ENCODE measurements at places on chromosomes 12 and 14.

GRCh38 chr12:44019118-44019517 is 183.2 kb downstream of the TMEM117 start:
- DNase-seq: no peak

DNA sequence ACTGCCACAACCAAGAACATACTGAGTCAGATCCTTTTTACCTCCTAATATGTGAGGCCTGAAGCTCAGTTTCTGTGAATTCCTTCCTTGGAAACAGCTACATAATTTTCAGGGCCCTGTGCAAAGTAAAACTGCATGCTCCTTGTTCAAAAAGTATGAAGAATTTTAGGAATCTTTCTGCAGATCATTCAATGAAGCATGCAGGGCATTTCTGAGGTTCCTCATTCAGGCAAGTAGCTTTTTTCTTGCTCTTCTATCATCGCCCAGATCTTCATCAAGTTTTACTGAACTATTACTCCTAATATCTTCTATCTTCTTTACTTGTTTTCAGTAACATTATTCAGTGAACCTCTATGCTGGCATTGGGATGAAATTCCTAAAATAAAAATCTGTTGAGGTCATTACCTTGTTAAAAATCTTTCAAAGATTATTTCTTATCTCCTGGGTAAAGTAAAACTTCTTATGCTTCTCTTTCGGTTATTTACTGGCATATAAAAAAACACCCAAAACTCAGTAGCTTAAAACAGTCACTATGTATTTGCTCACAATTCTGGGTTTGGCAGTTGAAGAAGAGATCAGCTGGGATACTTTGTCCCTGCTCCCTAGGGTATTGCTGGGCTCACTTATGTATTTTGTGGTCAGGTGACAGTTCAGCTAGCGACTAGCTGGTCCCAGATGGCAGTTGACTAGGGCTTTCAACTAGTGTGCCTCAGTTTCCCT is 42.6 kb upstream of the KRR1 start:
- no peak for DNase-seq

DNA sequence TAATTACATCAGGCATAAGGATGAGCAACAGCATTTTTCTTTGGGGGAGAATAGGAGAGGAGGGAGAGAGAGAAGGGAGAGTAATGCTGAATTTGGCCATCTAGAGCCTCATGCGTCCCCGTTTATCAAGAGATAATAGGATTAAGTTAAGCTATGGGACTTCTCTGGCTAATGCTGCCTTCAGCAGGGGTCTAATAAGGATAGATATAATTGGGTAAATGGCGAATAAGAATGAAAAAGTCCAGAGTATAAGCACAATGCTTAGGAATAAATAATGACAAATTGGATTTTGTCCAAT is 470.0 kb downstream of the EGLN3 start:
- DNase-seq: no peak

DNA sequence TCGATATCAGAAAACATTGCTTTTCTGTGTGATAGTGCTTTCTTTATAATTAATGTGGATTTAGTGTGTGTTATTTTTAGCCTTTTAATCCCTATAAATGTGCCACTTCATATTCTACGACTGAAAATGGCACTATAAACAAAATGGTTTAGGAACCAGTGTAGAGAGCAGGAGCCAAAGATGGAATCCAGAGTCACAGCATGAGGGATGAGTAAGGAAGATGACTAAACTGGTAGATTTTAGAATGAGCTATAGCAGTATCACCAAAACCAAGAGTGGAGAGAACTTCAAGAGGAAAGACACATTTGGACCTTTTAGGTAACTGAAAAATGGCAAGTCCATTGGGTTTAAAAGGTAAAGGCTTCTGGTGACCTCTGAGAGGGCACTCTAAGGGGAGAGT is 887.2 kb downstream of the NRXN3 start:
- no peak for DNase-seq

- no peak for DNase-seq
Observed at GRCh38 chr14:30854492-30854891, 19.9 kb upstream of the COCH start.

- DNase-seq: no peak
Observed at GRCh38 chr14:105445901-105446845, 26.5 kb downstream of the MTA1 start.

DNA sequence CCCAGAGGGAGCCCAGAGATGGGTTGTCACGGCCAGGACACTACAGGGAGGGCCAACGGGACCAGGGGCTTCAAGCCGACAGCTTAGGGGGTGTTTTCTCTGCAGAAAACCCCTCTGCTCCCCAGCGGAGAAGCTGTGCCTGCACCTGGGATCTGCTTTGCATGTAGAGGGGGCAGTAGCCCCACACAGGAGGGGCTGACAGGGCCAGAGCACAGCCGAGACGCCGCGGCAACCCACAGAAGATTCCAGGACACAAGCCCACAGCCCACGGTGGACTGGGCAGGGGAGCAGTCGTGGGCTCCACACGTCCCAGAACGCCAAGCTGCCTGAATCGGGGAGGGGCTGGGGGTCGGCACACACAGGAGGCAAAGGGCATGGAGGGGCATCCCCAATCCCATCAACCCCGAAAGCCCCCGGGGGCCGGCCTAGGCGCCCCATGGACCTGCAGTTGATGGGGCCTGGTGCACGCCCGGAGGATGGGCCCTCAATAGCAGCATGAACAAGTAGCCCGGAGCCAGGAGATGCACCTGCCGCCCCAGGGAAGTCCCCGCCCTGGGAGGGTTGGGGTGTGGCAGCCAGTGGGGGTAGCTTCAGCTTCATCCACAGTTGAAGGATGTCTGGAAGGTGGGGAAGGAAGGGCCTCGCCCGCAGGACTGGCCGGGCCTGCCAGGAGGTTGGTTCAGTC is 30.5 kb upstream of the TMEM179 start:
- DNase-seq: no peak

- DNase-seq: no peak
Observed at GRCh38 chr12:62848418-62848817, 86.5 kb downstream of the PPM1H start.

- no peak for DNase-seq
Observed at GRCh38 chr12:79174626-79175025, 310.1 kb downstream of the SYT1 start.

DNA sequence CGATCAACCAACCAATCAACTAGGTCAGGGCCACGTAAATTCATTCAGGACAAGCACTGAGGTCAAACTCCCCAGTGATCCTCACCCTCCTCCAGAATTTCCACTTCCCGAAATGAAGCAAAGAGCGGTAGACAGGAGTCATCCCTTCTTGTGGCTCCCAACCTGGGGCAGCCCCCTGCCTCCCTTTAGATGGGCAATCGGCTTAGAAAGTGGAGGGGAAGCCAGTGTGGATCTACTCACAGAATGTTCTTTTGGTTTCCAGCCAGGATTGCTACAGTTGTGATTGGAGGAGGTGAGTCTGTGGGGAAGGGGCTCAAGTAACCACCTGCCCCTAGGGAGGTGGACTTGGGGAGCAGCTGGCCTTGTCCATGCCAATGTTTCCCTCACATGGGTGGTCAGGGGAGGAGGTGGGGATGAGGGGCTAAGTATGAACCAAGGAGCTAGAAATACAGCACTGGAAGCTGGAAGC is 4.1 kb downstream of the IFI27 start:
- DNase-seq: no peak

GRCh38 chr14:105180592-105181548 is at the start of gene NUDT14:
Gene NUDT14 (minus strand): TSS chr14:105181312. CDS start chr14:105181209, 103 bp downstream.
- no peak for DNase-seq

- no peak for DNase-seq
Observed at GRCh38 chr12:54355104-54355815, 9.0 kb downstream of the GPR84 start.

- DNase-seq: no peak
Observed at GRCh38 chr12:41530441-41530840, 342.3 kb downstream of the PDZRN4 start.

DNA sequence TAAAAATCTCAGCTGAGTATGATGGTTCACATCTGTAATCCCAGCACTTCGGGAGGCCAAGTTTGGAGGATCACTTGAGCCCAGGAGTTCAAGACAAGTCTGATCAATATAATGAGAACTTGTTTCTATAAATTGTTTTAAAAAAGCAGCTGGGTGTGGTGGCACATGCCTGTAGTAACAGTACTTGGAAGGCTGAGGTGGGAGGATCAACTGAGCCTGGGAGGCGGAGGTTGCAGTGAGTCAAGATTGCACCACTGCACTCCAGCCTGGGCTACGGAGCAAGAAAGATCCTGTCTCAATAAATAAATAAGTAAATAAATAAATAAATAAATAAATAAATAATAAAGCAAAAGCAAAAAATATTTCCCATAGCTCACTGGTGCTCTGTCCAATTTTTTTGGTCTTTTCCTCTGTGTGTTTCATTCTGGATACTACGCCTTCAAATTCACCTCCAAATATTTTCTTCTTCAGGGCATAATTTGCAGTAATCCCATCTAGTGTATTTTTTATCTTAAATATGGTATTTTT is 32.7 kb upstream of the SNX6 start:
- no peak for DNase-seq

DNA sequence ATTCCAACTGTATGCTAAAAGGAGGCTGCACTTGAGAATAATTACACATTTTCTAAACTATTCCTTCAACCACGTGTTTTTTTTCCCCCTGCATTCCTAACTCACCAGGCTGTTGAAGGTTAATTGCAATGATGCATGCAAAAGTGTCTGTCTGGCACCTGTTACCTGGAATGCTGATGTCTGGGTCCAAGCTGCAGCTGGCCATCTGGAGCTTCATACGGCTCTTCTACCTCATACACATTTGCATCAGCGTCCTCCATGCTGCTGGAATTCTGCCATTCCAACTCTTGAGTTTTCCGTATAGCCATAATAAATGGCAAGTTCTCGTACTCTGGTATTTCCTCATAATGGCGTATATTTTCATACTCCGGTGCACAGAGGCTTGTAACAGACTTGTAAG is 8.6 kb downstream of the FGD6 start:
- DNase-seq: no peak

DNA sequence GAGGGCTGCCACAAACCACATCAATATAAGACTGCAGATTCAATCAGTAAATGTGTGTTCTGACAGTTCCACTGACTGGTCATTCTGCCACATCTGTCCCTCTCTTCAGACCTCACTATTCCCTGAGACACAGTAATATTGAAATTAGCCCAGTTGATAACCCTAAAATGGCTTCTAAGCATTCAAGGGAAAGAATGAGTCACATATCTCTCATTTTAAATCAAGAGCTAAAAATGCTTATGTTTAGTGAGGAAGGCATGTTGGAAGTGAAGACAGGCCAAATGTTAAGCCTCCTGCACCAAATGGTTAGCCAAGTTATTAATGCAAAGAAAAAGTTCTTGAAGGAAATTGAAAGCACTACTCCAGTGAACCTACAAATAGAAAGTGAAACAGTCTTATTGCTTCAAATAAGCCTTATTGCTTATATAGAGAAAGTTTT is 24.5 kb upstream of the KIF21A start:
- no peak for DNase-seq

DNA sequence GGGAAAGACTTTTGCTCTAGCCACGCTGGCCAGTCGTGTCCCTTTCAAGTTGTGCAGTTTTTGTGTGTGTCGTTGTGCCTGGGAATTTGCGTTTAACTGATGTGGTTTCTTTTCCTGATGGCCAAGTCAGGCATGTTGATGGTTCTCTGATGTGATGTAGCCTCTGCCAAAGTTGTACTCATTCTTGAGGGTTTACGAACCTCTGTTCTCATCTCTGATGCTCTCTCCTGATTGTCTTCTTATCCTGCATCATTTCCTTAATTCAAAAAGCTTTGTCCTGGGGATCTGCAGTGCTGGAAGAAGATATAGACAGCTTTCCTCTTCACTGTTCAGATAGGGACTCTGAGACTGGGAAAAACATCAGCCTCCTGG is 25.4 kb downstream of the CD9 start:
- DNase-seq: no peak

GRCh38 chr12:39618701-39619100 is 902 bp downstream of the ABCD2 start:
- no peak for DNase-seq

DNA sequence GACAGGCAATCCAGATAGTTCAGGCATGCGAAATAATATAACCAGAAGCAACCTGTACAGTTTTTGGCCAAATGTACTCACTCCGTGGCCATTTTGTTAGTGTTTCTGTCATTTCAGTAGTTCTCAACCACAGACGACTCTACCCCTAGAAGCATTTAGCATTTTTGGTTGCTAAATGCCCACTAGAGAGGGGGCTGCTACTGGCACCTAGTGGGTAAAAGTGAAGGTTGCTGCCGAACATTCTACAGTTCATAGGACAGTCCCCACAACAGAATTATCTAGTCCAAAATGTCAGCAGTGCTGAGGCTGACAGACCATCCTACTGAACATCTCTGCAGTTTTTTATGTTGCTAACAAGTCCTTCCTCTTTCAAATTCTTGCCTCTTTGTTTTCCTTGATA is 107.4 kb downstream of the TSHR start:
- DNase-seq: no peak

GRCh38 chr12:119113496-119113986 is 65.2 kb upstream of the HSPB8 start:
- no peak for DNase-seq

GRCh38 chr14:55500708-55501107 is 60.3 kb upstream of the TBPL2 start:
- no peak for DNase-seq

DNA sequence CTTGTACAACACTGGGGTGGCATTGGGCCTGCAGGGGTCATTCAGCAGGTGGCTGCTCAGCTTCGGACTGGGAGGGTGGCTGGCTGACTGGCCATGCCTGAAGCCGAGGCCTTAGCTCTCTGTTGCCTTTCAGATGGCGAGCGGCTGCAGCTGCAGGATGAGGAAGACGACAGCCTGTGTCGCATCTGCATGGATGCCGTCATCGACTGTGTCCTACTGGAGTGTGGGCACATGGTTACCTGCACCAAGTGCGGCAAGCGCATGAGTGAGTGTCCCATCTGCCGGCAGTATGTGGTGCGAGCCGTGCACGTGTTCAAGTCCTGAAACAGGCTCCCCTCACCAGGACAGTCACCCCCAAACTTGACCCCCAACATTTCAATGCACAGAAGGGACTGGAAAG is 23.3 kb downstream of the RNF34 start:
- no peak for DNase-seq

DNA sequence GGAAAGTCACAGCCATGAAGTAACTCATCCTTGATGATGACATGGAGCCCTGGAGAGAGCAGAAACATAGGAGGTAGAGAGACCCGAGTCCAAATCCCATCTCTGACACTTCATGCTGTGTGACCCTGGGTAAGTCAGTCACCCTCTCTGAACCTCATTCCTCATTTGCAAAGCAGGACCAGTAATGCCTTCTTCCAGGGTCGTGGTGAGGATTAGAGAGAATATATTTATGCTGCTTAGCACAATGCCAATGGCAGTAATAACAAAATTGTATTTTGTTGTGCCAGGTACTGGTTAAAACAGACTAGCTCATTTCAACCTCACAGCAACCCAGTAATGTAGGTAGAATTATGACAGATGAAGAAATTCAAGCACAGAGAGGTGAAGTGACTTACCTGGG is 13.9 kb upstream of the RBM19 start:
- no peak for DNase-seq

All from vagina (tissue), 2 donors.